ENCODE measurements at places on chromosomes 4 and X.
A peak's percentile ranks its signal among the peaks of the same experiment; 100 is the strongest.

- no peak for DNase-seq
Measured at GRCh38 chrX:47572773-47573340, 9.4 kb upstream of the TIMP1 start.

- DNase-seq: no peak
Measured at GRCh38 chr4:95742872-95743271, 97.0 kb upstream of the PDHA2 start.

GRCh38 chrX:96984538-96984937 is 100.8 kb downstream of the RPA4 start:
- no peak for DNase-seq

DNA sequence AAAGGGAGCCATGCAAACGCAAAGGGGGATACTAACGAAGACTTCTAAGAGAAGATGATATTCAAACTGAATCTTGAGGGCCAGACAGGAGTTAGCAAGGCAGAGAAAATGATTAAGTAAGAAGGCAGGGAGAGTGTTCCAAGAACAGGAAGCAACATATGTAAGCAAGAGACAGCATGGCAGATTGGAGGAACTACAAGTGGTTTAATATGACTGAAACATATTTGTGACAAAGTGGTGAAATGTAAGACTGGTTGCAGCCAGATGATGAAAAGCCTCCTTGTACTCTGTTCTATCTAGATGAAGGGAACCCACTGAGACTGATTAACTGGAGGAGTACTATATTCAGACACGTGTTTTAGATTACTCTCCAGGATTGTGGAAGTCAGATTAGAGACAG is 116.6 kb upstream of the DIAPH2 start:
- no peak for DNase-seq

GRCh38 chr4:184953971-184954370 is 64.3 kb upstream of the HELT start:
- DNase-seq: no peak

- no peak for DNase-seq
Measured at GRCh38 chr4:1512738-1513660, 106.8 kb upstream of the NKX1-1 start.

- DNase-seq: no peak
Measured at GRCh38 chr4:119478446-119479179, 150.0 kb downstream of the PDE5A start.

GRCh38 chrX:107107459-107107858 is 11.2 kb downstream of the RBM41 start:
- DNase-seq: no peak

- DNase-seq: no peak
Measured at GRCh38 chr4:6325788-6326290, 56.2 kb downstream of the WFS1 start.

DNA sequence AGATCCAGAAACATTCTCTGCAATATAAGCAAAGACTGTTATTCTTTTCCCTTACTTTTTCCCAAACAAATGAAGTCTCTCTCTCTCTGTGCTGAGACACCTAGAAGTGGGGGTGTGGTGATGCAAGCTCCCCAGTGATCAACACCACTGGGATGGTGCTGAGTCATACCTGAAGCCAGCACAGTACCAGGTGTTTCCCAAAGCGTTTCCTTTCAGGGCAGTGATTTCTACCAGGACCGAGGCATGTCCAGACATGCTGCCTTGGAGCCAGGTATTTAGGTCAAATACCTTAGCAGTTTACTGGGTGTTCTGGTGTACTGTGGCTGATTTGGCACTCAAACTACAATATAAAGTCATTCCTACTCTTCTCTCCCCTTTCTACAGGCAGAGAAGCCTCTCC is 726.5 kb downstream of the FAM133A start:
- DNase-seq: no peak

- peak; percentile 58 for DNase-seq
Measured at GRCh38 chrX:119758731-119759247, 401 bp downstream of the SOWAHD start.

- no peak for DNase-seq
Measured at GRCh38 chrX:124488412-124489161, 142.2 kb downstream of the SH2D1A start.

DNA sequence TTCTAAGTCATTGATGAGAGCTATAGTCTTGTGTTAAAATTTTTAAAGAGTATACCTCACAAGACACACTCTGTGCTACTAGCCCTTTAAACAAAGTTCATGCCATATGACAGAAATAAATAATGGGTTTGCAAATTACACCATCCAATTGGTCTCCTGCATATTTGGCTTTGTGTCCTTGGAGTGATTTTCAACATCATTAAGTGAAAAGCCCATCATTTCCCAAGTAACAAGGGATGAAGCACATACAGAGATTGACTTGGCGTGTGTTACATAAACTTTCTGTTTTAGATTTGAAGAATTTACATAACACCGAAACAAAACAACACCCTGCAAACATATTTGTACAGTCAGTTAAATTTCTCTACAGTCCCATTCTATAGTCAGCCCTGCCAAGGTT is 216.9 kb upstream of the NEIL3 start:
- no peak for DNase-seq

GRCh38 chrX:40158036-40158706 is 60.4 kb upstream of the BCOR start:
- no peak for DNase-seq

DNA sequence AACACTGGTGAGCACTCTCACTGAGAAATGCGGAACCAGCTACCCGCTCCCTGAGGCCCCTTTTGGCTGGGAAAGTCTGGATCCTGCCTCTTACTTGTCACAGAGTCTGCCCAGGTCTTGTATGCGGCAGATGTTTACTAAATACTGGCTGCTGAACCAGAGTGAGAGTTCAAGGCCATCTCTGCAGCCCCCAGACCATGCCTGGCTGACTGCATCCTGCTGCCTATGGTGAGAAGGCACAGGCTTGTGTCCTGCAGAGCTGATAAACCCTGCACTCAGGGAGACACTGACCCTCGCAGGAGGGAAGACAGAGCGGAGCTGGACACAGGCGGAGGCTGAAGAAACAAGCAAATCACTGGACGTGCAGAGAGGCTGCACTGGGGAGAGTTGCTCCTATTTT is 46.5 kb downstream of the JAKMIP1 start:
- DNase-seq: no peak

- DNase-seq: no peak
Measured at GRCh38 chrX:85499400-85499799, 119.9 kb upstream of the POF1B start.

- DNase-seq: no peak
Measured at GRCh38 chrX:70234355-70234754, at the start of gene AWAT1. Gene AWAT1 (plus strand): TSS chrX:70234655. CDS start chrX:70234696, 41 bp downstream.

GRCh38 chr4:162836773-162837172 is 329.9 kb downstream of the NAF1 start:
- DNase-seq: no peak

DNA sequence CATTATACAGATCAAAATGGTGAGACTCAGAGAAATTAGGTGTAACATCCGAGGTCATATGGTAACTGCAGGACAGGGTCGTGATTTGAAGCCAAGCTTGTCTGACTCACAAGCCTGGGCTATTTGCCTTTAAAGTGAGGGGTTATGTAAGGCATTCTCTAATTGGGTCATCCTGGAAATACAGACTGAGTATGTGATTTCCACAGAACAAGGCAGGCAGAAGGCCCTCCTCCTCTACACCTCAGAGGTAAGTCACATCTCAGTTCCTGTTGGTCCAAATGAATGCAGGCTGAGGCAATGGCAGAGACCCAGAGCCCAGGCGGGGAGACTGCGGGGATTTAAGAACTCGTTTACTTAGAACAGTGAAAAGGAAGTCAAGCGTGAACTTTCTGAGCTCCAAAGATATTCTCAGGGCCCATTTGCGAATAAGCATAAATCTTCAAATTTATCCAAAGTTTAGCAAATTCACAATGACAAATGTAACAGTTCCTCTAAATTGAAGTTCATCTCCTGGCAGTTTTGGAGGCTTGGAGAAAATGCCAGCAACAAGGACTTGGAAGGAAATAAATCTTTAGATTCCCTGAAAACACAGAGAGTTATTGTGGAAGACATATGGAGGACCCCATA is 153.3 kb downstream of the LDB2 start:
- no peak for DNase-seq

DNA sequence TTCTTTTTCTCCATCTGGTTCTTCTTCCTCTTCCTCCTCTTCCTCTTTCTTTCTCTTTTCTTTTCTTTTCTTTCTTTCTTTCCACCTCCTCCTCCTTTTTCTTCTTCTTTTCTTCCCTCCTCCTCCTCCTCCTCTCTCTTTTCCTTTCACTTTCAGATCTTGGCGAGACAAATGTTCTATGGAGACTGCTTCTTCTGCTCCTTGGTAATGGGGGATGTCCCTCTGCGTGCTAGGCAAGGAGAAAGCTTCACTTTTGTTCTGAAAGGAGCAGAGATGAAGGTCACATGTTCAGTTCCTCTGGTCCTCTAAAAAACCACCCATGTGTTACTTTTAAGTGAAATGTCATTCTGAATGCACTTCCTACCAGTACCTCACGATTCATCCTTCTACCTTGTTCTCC is 33.2 kb downstream of the NBDY start:
- DNase-seq: no peak

DNA sequence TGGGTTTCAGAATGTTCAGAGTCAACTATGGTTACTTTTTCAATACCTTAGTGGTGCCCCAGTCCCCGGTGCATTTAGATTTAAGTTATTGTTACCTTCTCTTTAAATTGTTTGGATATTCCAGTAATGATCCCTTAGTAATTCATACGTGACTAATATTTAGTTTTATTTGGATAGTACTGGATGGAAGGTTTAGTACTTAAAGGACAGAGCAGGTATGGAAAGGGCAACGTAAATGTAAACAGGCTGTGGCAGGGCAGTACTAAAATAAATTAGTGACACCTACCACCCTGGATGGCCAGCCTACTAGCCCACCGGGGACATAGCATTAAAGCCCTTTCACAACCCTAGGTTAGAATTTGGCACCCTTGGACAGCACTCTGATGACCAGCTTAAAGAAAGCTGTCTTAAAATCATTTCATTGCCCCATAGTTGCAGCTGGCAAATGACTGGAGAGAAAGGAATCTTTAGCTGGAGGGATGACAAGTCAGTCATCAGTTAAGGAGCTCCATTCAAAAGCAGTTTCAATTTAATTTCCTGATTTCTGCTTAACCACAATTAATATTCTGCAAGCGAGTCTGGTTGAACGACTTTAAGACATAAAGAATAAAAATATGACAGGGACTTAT is 16.4 kb downstream of the PLP1 start:
- no peak for DNase-seq

DNA sequence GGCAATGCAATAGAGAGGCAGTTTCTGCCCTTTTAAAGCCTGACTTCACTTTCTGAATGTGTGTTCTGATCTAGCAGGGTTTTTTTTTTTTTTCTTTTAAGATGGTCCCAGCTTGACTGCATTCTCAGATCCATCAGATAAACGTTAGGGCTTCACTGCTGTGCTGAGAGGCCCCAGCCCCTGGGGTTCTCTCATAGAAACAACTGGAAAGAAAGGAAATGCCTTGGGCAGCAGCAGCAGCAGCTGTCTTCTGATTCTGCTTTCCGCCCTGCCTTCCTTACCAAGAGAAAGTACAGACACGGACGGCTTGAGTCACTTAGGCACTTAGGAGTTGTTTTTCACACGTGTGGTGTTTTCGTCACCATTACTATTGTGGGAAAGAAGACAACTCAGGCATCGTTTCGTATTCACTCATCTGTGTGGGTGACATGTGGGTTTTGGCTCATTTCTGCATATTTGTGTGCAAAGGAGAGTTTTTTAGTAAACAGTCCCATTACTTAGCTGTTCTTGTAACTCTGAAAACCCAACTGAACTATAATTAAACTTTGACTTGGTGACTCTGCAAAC is 172.0 kb downstream of the PTTG2 start:
- DNase-seq: peak; percentile 92

DNA sequence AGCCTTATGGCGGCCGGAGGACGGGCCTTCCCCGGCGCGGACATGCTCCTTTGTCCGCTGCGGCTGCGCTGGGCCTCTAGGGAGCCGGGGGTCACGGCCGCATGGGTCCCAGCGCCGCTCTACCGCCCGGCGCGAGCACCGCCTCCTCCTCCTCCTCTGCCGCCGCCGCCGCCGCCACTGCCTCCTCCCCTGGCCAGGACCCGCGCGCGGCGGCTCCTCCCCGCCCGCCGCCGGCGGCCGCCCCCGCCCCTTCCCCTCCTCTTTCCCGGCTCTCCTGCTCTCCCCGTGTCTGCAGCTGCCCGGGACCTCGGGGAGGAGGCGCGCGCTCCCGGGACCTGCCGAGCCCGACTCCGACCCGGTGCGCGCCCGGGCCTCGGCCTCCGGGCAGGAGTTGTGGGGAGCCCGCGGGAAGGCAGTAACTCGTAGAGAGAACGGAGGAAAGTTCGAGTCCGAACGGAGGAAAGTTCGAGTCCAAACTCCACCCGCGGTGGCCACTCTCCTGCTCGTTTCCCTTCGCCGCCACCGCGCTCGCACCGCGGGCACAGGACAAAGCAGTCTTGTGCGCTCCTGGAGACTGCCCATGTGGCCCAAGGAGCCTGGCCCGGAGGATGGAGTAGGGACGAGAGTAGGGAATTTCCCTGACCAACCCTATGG is at the start of gene ADGRA3:
TSS of gene ADGRA3 (minus strand) at position 179 of the 654 bp plus-strand sequence. CDS start 282 bp downstream, outside the sequence.
- DNase-seq: no peak

DNA sequence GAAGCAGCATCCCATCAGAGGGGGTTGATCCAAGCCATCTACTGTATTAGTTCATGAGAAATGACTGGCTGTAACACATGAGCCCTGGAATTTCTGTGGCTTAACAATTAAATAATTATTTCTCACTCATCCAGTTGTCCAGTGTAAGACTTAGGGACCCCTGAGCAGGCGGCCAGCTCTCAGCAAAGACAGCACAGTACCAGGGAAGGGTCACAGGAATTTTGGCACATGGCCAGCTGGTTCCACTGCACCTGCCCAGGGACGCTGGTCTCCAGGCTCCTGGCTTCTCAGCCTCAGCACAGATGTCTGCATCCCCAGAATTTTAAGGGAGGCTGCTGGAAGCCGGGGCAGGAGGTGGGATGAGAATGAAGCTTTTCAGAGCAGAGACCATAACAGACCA is 93.7 kb upstream of the DHRSX start:
- DNase-seq: no peak

DNA sequence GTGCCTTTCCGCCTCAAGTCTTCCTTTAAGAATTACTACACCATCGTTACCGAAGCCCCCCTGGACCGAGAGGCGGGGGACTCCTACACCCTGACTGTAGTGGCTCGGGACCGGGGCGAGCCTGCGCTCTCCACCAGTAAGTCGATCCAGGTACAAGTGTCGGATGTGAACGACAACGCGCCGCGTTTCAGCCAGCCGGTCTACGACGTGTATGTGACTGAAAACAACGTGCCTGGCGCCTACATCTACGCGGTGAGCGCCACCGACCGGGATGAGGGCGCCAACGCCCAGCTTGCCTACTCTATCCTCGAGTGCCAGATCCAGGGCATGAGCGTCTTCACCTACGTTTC is 2.2 kb downstream of the PCDH10 start:
- no peak for DNase-seq

DNA sequence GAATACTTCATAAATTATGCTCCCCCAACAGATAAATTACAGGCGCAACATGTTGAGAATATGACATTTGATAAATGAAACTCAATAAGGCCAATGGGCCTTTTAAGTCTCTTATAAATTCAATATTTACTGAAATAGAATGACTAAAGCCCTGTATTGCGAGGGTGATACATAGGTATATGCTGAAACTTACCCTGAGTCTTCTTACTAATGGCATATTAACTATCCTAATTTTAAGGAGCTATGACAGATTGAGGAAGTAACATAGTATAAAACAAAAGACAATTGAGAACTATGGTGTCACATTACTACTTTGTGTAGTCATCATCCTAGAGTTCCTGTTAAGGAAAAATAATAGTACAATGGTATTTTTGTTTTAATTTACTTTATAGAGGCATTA is 440.7 kb downstream of the IL15 start:
- no peak for DNase-seq
